ENCODE measurements at places on chromosomes 12 and 14.

- no peak for DNase-seq
These were observed 96.0 kb upstream of the MDM1 start for GRCh38 chr12:68428211-68428610.

DNA sequence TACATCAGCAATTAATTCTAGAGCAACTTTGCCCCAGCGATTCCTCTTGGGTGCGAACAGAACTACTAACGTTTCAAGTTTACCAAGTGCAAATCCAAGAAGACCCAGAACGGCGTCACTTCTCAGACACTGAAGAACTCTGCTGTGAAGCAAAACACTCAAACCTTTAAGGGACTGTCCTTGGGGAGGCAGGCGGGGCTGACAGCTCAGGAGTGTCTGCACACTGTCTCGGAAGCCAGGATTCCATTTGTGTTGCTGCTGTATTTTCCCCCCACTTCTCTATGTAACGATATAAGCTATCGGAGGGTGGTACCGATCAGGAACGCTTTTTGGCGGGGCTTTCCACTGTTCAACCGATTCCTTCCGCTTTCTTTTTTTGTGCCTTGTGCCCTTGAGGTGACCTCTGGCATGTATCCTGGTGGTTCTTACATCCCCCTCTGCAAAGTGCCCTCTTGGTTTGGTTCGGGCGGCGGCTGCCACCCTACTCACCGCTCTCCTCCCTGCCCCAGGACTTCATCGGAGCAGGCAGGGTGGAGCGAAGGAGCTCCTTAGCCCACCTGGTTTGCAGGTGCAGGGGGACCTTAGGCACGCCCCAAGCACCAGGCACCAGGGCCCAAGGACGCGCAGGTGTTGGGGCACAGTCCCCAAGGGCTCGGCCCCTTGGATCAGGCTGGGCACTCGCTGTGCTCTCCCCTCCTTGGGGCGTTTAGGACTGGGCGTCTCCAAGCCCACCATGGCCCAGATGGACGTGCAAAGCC lies 19.2 kb upstream of the MLXIP start:
- no peak for DNase-seq

DNA sequence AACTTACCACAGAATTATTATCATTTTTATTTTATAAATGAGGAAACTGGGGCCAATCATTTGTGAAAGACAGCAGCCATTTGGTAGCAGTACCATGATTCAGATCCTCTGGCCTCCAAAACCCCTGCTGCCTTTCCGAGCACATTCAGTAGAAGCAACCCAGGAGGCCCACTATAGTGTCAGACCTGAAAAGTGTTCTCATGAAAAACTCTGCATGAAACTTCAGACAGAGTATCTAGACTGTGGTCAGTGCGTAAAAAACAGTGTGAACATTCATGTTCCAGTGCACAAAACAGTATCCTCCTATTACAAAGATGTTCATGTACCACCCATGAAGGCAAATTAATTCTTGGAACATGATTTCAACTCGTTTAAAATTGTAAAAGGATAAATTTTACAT lies 112.0 kb downstream of the EPS8 start:
- DNase-seq, result no peak

- DNase-seq, result no peak
These were observed 1538.3 kb upstream of the SEL1L start for GRCh38 chr14:83071888-83072501.

- no peak for DNase-seq
These were observed 164.6 kb downstream of the GCH1 start for GRCh38 chr14:54738009-54738408.

DNA sequence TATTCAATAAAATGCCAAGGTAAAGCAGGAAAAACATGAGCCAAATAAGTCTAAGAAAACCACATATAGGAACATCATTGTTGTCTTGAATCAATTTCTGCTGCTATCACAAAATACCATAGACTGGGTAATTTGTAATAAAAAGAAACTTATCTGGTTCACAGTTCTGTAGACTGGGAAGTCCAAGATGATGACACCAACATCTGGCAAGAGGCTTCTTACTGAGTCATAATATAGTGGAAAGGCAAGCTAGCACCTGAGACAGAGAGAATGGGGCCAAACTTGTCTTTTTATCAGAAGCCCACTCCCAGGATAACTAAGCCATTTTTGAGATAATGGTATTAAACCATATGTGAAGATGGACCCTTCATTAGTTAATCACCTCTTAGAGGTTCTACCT lies 975.9 kb downstream of the FLRT2 start:
- DNase-seq, result no peak

Measured in GM12892 (cell line).